ENCODE measurements at places on chromosomes 16 and 17.

- no peak for DNase-seq
- no peak overlapping the region for H3K4me3 ChIP-seq
- no peaks in the 10 kb centered on the region for H3K4me1 ChIP-seq
Observed at GRCh38 chr17:9907131-9907530, 2.1 kb upstream of the RCVRN start.

DNA sequence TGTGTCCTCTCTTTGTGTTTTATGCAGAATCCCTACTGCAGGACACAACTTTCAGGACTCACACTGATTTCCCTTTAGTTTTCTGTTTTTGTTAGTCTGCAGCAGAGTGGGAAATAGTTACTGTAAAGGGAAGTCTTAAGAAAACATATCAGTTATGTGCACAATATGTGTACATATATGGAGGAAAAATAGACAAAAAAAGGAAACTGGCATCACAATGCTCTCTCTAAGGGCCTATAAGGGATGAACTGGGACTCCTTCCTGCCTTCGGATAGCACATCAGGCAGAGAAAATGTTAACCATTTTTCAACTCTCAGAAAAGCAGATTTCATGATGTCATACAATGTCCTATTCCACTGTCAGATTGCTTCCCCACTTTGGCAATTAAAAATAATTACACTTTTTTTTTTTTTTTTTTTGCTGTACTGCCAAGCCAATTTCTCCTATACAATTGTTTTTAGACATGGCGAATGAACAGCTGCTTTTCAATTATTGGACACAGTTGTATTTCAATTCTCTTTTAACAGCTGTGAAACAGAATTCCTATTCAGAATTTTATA is 112.5 kb upstream of the KCNJ16 start:
- no peaks in the 10 kb centered on the region for H3K36me3 ChIP-seq
- no peak for DNase-seq
- H3K4me1 ChIP-seq = no peaks in the 10 kb centered on the region
- no peak overlapping the region for H3K4me3 ChIP-seq

GRCh38 chr17:76820039-76820438 is 48.2 kb upstream of the MGAT5B start:
- H3K27ac ChIP-seq = no peak overlapping the region
- no peak for DNase-seq
- peaks cover 7% of the 10 kb centered on the region for H3K4me1 ChIP-seq
- H3K27me3 ChIP-seq = no peaks in the 10 kb centered on the region

GRCh38 chr16:87421003-87421912 is 29.1 kb downstream of the MAP1LC3B start:
- H3K4me3 ChIP-seq = no peak overlapping the region
- no peaks in the 10 kb centered on the region for H3K27me3 ChIP-seq
- no peak for DNase-seq
- H3K27ac ChIP-seq = no peak overlapping the region
- H3K36me3 ChIP-seq = peaks cover 4% of the 10 kb centered on the region

GRCh38 chr16:12146966-12147365 is 170.4 kb downstream of the SNX29 start:
- no peak overlapping the region for H3K4me3 ChIP-seq
- no peak for DNase-seq
- no peaks in the 10 kb centered on the region for H3K27me3 ChIP-seq

GRCh38 chr16:7653746-7654461 is 321.3 kb downstream of the RBFOX1 start:
- H3K4me1 ChIP-seq = no peaks in the 10 kb centered on the region
- no peaks in the 10 kb centered on the region for H3K36me3 ChIP-seq
- H3K4me3 ChIP-seq = no peak overlapping the region
- no peaks in the 10 kb centered on the region for H3K27me3 ChIP-seq
- DNase-seq = no peak

DNA sequence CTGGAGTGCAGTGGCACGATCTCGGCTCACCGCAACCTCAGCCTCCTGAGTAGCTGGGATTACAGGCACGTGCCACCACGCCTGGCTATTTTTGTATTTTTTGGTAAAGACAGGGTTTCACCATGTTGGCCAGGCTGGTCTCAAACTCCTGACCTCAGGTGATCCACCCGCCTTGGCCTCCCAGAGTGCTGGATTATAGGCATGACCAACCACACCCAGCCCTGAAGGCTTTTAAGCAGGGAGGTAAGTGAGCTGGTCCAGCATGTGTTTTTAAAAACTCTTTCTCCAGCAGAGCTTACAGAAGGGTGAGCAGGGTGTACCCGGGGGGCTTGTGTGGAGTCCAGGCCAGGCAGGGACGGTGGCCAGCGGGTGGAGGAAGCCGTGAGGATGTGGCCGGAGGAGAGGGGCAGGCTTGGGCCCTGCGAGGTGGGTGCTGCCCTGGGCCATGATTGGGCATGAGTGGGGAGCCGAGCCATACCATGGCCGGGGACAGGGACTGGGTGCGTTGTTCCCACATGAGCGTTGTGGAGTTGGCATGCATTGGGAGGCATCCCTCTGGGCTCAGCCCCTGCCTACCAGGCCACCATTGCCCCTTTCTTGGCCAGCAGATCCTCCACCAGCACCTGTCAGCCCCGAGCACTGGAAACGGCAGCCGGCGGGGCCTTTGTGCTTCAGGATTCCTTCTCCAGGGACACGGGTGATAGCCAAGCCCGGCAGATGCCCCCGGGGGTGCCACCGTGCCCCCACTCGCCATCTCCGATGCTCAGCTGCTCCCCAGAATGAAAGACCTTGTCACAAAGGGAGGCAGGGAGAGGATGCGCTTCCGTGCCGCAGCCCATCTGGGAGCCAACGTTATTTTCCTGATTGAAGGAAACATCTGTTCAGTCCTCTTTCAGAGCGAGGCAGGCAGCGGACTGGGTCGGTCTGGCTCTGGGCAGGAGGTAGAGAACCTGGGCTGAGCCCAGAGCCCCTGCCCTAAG is 64.5 kb downstream of the RAI1 start:
- no peak overlapping the region for H3K4me3 ChIP-seq
- no peaks in the 10 kb centered on the region for H3K27me3 ChIP-seq
- peaks cover 35% of the 10 kb centered on the region for H3K4me1 ChIP-seq
- no peak for DNase-seq
- H3K36me3 ChIP-seq = no peaks in the 10 kb centered on the region

DNA sequence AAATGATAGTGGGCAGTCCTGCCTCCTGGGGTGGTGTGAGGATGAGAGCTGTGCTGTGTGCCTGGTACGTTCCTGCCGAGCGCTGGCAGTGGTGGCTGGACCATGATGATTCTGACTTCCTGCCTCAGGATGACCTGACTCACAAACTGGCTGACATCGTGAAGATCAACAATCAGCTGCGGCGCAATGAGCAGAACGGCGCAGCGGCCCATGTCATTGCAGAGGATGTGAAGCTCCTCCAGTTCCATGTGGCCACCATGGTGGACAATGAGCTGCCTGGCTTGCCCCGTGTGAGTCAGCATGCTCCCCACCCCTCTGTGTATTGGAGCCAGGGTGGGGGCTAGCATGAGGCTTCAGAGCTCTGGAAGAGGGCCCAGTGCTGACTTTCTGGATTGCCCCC is 13.1 kb downstream of the POLR2A start:
- DNase-seq = no peak
- H3K27me3 ChIP-seq = no peaks in the 10 kb centered on the region
- H3K36me3 ChIP-seq = peaks cover 23% of the 10 kb centered on the region
- peaks cover 9% of the 10 kb centered on the region for H3K4me1 ChIP-seq
- no peak overlapping the region for H3K4me3 ChIP-seq

GRCh38 chr17:32588982-32589381 is 102.2 kb downstream of the CDK5R1 start:
- peaks cover 1% of the 10 kb centered on the region for H3K36me3 ChIP-seq
- H3K27me3 ChIP-seq = no peaks in the 10 kb centered on the region
- no peak overlapping the region for H3K4me3 ChIP-seq
- no peak for DNase-seq
- no peaks in the 10 kb centered on the region for H3K4me1 ChIP-seq
- no peak overlapping the region for H3K27ac ChIP-seq

DNA sequence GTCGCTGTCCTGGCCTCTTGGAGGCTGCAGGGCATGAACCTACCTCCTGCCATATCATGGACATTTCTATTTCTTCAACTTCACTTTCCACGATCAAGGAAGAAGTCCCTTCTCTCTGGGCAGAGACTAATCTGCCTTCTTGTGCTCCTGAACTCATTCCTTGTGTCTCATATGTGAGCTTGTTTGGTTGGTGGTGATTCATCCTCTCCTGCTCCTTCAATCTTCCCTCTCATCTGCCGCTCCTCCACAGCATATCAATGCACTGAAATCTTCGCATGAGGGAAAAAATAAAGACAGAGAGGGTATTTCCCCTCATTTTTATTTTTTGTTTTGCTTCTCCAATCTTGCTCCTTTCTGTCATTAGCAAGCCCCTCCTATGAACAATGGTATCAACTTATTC is 571.7 kb upstream of the GOT2 start:
- no peaks in the 10 kb centered on the region for H3K27me3 ChIP-seq
- H3K4me3 ChIP-seq = no peak overlapping the region
- no peak overlapping the region for H3K27ac ChIP-seq
- no peaks in the 10 kb centered on the region for H3K4me1 ChIP-seq
- DNase-seq = no peak

- no peak overlapping the region for H3K4me3 ChIP-seq
- no peaks in the 10 kb centered on the region for H3K27me3 ChIP-seq
- H3K27ac ChIP-seq = no peak overlapping the region
- DNase-seq = no peak
- no peaks in the 10 kb centered on the region for H3K36me3 ChIP-seq
Observed at GRCh38 chr17:64413513-64413912, 22.9 kb upstream of the PECAM1 start.

DNA sequence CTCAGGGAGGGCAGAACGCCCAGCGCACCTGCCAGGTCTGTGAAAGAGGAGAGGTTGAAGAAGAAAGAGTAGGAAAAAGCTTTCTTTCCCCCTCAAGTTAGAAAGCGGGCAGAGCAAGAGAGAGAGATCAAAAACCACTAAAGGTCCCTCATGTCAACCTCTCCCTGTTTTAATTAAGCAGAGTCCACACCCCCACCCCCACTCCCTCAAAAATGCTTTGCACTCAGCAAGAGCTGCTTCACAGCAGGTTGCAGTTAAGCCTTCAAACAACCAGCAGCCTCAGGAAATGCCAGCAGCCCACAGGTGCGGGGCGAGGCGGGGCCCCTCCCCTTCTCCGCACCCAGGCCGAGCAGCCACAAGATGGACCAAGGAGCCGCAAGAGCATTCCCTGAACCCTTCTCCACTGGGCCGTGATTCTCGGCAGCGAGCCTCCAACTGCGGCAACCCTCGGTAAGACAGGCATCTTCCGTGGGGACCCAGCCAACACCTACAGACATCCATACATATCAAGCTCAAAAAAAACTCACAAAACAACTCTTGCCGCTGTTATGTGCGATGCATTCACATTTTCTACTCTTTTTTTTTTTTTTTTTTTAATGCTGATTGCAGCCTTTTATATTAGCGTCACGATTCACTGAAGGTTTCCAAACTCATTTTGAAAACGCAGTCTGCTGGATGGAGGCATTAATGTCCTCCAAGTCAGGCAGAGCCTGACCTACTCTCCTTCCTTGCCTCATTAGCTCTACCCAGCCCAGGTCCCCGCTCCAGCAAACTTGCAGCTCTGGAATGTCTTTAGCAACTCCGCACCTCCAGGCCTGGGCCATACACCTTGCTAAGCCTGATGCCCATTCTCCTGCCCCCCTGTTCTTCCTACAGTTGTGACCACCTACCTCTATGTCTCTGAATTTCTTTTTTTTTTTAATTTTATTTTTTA is 66.1 kb downstream of the AXIN2 start:
- H3K4me3 ChIP-seq = peak overlapping the region; percentile 56
- H3K27ac ChIP-seq = no peak overlapping the region
- no peaks in the 10 kb centered on the region for H3K36me3 ChIP-seq
- H3K4me1 ChIP-seq = peaks cover 19% of the 10 kb centered on the region

DNA sequence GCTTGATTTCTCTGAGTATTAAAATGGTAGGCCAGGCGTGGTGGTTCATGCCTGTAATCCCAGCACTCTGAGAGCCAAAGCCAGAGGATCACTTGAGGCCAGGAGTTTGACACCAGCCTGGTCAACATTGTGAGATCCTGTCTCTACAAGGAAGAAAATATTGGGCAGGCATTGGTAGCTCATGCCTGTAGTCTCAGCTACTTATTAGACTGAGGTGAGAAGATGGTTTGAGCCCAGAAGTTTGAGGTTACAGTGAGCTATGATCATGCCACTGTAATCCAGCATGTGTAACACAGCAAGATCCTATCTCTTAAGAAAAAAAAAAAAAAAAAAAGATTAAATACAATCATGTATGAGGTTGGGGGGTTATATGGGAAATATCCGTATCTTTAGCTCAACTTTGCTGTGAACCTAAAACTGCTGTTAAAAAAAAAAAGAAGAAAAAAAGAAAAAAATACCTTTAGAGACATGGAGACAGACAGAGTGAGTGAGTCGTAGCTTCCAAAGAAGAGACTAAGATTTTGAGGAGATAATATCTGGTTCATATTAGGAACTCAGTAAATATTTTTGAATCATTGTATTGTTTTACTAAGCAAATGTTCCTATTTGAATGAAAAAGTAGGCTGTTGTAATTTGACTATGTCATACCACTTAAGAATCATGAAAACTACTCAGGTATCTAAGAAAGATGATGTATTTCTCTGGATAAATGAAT is 325.7 kb upstream of the TBX2 start:
- peaks cover 4% of the 10 kb centered on the region for H3K36me3 ChIP-seq
- H3K4me1 ChIP-seq = peaks cover 14% of the 10 kb centered on the region
- no peaks in the 10 kb centered on the region for H3K27me3 ChIP-seq
- H3K4me3 ChIP-seq = peak overlapping the region; percentile 66
- H3K27ac ChIP-seq = peak overlapping the region; percentile 86

DNA sequence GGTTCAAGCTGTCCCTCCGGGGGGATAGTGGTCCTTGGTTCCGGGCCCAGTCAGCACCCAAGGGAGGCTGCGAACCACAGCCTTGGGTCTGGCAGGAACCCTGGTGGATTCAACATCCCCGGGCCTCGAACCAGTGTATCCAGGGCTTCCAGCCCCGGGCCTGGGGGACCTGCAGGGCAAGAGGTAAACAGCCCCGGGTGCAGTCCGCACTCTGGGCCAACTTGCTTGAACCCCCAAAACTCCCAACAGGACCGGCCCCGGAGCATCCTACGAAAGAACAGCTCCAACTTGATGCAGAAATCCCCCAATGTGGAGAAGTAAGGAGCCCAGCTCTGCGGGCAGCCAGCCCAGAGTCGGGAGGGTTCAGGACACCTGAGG is 1.5 kb upstream of the NEURL4 start:
- DNase-seq = no peak
- peaks cover 53% of the 10 kb centered on the region for H3K4me1 ChIP-seq
- peak overlapping the region; percentile 83 for H3K4me3 ChIP-seq
- H3K36me3 ChIP-seq = no peaks in the 10 kb centered on the region

Measured in activated T-cell treated with anti-CD3 and anti-CD28 coated beads, Interleukin-2, amount 50 U/mL, for 72 hours (primary cell).